ENCODE measurements at places on chromosomes 1 and 21.

DNA sequence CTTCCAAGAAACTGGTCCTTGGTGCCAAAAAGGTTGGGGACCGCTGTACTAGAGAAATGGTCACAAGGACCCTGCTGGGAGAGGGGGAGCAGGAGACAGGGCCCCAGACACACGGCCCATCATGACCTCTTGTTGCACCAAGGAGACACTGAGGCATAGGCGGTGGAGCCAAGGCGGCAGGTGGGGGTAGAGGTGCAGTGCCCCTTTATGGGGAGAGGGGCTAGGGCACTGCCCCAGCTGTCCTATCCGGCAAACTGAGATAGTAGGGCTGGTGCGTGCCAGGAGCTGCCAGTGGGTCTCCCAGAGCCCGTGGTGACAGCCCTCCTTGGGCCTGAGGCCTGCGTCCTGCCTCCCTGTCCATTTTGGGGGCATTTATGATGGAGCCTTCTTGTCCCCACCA, 20.3 kb downstream of the TNNT2 start:
- no peak for DNase-seq

GRCh38 chr1:19425646-19426239, 59.6 kb downstream of the CAPZB start:
- DNase-seq, result no peak

DNA sequence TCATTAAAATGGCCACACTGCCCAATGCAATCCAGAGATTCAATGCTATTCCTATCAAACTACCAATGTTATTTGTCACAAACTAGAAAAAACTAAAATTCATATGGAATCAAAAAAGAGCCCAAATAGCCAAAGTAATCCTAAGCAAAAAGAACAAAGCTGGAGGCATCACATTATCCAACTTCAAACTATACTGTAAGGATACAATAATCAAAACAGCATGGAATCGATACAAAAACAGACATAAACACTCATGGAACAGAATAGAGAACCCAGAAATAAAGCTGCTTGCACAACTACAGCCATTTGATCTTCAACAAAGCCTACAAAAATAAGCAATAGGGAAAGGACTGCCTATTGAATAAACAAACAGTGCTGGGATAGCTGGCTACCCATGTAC, 100.4 kb downstream of the FAF1 start:
- DNase-seq, result no peak

DNA sequence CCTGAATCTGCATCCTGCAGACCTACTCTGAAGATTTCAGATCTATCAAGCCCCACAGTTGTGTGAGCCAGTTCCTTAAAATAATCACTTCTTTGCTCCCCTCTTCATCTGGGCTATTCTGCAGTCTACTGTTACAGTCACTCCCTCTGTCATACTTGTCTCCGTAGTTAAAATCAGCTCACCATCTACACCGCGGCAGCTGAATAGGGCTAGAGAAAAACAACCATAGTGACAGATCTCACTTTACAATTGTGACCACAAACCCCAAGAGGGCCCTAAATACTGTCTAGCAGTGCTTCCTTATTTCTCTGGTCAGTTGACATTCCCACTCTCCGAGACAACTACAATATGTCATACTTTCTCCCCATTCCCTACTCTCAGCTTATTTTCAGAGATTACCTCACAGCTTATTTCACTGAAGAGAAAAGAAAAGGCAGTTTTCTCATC, 12.9 kb downstream of the DESI2 start:
- DNase-seq, result no peak

GRCh38 chr1:29412591-29412990, 176.3 kb downstream of the PTPRU start:
- no peak for DNase-seq

DNA sequence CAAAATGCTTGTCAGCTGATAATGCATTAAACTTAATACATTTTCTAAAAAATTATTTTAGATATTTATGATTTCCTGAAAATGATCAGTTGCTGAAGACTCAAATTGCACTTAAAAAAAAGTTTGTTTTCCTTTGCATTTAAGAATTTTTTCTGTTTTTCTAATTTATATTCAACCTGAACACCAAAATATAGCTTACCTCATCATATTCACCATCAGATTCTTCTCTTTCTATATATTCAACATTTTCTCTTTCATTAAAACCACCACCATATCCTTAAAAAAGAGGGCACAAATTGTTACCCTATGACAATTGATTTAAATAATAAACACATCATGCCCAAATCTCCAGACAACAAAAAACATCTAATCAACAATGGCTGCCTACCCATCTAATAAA, 8.6 kb downstream of the ZRANB2 start:
- no peak for DNase-seq

DNA sequence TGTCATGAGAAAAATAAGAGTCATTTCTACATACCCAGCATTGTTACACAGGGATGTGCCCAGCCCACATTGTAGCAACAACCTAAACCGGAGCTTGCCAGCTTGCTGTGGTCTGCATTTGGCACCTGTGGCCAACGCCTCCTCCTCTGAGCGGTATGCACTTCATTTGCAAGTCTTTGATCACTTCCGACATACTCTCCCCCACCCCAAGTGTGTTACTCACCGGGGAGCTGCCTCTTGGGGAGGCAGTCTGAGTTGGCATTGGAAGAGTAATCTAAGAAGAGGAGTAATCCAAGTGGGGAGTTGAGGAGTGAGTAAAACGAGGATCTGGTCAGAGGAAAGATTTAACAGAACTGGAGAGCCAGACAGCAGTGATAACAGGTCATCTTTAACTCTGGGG, 3.8 kb downstream of the BCL9 start:
- peak; percentile 94 for DNase-seq
